ENCODE measurements at places on chromosomes 7 and 10.

DNA sequence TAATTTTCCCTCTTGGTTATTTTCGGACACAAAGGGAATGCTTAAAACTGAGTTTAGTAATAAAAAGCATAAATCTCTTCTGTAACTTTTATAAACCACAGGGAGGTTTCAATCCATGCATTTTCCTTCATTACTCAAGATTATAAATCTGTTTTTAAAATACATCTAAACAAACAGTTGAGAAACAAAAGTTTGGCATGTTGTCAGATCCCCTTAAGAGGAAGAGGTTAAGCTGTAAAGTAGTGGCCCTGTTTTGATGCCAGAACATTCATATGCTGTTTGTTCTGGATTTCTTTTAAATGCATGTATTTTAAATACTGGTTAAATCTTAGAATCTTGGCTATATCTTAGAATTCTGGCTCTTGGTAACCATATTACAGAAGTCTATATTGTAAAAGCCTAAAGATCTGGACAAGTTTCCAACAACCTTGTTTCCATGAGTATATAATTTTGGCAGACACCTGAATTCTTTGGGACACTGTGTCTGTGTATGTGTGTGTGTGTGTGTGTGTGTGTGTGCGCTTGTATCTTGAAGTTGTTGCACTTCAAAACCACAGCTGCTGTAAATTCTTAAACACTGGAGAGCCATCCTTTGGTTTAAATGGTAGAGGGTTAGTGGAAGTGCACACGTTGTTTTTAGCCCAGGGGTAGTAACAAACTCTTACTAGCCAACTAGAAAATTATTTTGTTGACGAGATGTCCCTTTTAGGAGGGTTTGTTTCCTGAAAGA lies 6.8 kb upstream of the SEMA4G start:
- no peak for DNase-seq

- peak; percentile 34 for DNase-seq
Measured at GRCh38 chr10:86759073-86759672, 2.8 kb downstream of the BMPR1A start.

DNA sequence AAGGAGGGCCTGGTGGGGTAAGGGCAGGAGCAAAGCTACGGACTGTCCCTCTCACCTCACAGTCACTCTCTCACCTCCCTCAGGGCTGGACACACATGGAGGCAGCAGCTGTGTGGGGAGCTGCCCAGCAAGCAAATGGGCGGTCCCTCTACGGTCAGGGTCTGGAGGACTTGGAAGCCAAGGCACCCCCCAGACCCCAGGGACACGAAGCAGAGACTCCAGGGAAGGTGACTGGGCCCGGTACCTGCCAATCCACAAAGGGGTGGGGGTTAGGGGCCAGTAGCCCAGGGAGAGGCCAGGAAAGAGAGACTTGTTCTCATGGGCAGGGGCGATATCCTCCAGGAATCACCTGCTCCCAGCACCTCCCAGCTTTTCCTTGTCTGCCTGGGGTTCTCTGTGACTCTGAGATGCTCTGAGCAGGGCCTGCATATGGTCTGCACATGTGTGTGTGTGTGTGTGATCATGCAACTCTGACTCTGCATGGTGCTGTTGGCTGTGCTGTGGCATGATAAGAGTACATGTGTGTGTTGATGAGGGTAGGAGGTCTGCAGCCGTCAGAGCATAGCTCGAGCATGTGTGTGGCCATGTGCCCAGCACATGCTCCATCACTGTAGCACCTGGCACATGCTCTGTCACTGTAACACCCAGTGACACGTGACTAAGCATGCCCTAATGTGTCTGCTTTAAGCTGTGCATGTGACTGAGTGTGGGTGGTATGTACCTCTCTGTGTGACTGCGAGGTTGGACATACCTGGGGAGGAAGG lies 4.6 kb upstream of the LDB3 start:
- DNase-seq: no peak

DNA sequence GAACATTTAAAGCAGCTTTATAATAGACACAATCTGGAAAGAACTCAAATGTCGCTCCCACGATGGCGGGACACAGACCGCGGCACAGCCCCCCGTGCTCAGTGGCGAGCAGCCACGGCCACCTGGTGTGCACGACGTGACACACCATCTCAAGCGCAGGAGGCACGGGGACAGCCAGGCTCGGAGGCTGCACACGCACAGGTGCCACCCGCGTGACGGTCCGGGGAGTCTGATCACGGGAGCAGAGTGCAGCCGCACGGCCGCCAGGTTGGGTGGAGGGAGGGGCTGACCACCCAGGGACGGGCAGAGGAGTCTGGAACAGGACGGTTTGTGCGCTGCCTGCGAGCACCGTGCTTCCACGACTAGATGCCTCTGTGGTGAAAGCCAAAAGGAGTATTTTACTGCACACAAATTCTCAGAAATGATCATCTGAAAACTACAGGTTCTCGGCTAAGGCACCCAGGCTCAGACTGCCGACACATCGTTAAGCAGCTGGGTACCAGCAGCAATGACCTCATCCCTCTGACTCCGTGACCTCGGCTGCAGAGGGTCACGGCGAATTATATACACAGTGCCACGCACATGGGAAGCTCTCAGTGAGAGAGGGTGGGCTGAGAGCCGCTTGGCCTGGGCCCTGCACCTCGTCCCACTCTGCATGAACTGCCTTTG lies 7.5 kb upstream of the GPER1 start:
- no peak for DNase-seq

Data from KBM-7 (cell line).